ENCODE measurements at places on chromosomes 5 and 9.
A peak's percentile ranks its signal among the peaks of the same experiment; 100 is the strongest.

- no peak for DNase-seq
Measured at GRCh38 chr9:127131871-127132270, 9.4 kb upstream of the ANGPTL2 start.

GRCh38 chr9:95211028-95211427 is 106.5 kb downstream of the FANCC start:
- no peak for DNase-seq

DNA sequence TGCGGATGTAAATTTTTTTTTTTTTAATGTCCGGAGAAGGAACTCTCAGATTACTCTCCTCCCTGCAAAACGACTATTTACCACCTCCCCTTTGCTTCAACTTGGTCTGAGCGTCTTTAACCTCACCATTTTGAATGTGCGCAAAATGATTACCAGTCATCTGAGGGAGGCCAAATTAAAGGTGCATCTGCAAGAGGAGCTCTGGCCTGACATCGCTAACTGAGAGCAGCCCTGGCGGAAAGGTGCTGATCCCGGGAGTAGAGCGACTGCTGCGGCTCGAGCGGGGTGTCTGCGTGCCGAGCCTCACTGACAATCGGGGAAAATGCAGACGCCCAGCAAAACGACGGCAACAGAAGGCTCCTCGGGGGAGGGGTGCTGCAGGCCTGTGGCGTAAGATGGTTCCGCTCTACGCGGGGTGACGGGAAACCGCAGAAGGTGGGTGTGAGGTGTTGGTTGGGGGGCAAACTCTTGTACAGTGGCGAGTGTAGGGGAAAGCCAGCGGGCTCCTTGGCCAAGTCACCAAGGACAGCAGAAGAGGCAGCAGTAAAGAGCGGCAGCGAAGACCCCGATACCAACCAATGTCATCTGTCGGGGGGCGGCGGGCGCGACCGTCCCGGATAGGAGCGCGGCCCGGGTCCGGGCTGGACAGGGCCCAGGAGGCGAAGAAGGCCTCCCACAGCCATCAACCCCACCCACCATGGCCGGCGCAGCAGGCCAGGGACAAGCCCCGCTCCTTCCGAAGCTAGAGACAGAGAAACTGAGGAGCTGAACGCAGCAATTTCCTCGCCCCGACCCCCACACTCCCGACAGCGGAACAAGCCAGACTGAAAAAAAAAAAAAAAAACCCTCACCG is 557 bp downstream of the PJA2 start:
- DNase-seq, result peak; percentile 85

GRCh38 chr9:114450833-114451706 is 54.2 kb downstream of the WHRN start:
- DNase-seq, result peak; percentile 54

DNA sequence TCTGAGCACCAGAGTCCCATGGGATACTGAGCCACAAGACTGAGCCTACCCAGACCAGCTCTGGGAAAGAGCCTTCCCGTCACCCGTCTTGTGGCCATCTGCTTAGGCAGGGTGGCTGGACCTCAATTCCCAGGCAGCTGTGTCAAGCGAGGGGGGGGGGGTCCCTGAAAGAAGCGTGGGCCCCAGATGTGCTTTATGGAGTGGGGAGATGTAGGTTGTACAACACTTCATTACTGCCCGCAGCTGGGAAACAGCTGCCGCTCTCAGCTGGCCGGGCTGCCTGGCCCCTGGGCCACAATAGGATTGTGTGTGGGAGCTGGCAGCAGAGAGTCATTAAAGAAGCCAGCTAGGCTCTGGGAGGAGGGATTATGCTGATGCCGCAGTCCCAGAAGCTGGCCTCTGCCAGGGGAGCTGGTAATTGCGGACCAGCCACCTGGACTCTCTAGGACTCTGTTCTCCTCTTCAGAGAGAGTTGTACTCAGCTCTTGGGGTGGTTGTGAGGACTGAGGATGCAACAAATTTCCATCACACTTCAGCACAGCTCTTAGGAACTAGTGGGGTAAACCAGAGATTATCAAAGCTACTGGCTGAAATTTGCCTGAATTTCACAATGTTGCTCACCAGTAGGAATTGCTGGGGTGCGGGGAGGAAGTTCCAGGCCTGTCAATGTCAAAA is 145.4 kb downstream of the GADD45G start:
- DNase-seq, result no peak

- no peak for DNase-seq
Measured at GRCh38 chr5:65290677-65291076, 191.0 kb downstream of the ADAMTS6 start.

DNA sequence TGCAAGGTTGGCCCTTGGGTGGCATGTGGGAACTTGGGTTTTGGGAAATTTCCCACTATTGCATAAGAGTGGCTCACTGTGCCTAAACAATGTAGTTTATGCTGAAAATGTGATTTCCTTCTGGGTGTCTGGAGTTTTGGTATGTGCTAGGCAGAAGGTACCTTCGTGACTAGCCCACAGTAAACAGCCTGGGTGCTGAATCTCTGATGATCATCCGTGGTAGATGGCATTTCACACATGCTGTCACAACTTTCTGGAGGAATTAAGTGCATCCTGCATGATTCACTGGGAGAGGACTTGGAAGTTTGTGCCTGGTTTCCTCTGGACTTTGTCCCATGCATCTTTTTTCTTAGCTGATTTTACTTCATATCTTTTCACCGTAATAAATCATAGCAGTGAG is 64.5 kb downstream of the LNPEP start:
- DNase-seq, result no peak

GRCh38 chr9:2723376-2724065 is 6.2 kb downstream of the KCNV2 start:
- DNase-seq, result no peak

DNA sequence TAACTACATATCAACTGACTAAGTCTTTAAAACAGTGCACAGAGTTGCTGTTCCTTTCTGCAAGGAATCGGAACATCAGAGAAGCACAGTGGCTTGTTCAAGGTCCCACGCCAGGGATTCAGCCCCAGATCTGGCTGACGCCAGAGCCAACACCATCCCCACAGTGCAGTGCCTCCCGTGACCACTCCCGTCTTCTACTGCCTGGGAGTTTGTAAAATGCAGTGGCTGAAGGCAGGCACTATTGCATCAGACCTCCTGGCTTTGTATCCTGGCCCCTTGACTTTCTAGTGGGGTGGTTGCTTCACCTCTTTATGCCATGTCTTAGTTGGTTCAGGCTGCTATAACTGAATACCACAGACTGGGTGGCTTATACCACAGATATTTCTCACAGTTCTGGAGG is 131.0 kb downstream of the NSG2 start:
- no peak for DNase-seq

DNA sequence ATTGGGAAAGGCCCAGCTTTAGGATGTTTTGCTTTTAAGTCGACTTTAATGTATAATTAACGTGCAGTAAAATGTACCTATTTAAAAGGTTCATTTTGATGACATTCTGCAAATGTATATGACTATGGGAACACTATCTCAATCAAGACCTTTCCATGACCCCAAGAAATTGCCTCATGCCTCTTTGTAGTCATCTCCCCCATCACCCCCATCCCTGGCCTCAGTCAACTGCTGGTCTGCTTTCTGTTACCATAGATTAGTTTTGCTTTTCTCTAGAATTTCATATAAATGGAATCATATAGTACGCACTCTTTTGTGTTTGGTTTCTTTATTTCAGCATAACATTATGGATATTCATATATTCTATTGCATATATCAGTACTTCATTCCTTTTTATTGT is 80.7 kb upstream of the C9orf72 start:
- DNase-seq, result no peak

DNA sequence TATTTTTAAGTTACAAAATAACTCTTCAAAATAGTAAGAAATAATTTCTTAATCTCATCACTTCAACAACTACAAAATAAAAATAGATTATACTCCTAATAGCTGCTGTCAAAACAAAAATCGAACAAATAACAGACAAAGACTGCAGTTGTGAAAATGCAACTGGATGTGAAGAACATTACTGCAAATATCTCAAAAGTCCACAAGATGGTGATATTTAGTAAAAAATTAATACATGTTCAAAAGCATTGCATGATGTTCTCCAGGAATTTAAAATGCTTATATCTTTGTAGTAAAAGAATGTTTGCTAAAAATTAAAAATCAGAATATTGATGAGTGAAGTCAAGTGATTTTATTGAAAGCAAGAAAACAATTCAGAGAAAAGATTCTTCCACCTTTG is 66.2 kb downstream of the MPDZ start:
- DNase-seq, result no peak

- DNase-seq, result no peak
Measured at GRCh38 chr9:83656032-83656680, 33.2 kb downstream of the IDNK start.

GRCh38 chr5:115811406-115811805 is 5.1 kb downstream of the CDO1 start:
- no peak for DNase-seq

DNA sequence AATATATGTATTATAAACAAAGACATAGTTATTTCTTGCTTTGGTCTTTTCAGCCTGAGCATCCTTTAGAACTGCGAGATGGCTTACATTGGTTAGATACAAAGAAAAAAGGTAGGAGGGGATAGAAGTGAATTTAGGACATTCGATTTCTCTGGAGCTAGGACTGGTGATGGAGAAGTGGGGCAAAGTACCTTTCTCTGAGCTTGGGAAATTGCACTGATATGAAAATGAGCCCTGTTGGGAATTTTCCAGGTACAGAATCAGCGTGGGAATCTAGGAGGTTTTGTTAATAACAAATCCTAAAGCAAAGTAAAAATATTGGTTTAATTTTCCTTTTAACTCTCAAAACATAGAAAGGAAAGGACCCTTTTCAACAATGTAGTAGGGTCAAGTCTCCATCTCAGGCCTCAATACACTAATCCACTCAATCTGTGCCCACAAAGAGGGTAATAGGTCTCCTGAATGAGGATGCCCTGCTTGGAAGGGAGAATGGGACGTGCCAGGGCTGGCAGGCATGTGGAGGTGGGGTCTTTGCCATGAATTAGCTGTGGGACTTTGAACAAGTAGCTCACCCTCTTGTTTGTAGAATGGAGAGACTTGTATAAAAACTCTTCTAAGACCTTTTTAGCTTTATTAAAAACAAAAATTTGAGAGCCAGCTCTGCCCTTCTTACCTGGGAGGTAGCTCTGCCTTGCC is 17.7 kb downstream of the SNX18 start:
- DNase-seq, result no peak

GRCh38 chr5:5141625-5142525 is 1.7 kb downstream of the ADAMTS16 start:
- peak; percentile 53 for DNase-seq

DNA sequence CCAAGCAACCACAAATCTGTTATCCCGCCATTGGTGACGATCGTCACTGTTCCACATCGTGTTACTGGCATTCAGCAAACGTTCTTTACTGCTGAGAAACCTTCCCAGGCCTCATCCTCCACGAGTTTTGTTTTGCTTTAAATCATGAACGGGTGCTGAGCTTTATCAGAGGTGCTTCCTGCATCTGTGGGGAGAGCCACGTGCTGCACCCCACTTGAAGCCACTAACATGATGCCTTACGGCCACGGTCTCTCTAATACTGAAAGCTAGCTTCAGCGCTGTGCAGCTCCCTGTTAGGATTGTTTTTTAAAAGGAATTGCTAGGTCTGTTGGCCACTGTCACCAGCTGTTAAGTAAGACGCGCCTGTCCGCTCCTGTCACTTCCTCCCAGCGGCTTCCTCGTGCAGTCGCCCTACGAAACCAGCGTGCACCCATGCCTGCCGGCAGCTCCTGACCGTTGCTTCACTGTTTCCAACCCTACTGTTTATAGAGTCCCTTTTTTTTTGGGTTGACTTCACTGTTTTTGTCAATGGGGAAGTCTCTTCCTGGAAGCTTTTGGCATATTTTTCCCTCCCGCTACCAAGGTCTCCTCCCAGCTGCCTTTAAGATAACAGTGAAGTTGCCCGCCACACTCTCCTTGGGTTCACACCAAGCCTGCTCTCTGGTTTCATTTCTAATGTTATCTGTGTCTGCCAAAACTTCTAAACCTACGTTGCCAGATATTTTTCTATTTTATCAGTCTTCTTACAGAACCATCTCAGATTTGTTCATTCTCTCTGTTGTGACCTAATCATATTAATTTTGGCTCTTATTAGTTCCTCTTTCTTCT is 20.3 kb downstream of the LPCAT1 start:
- no peak for DNase-seq

DNA sequence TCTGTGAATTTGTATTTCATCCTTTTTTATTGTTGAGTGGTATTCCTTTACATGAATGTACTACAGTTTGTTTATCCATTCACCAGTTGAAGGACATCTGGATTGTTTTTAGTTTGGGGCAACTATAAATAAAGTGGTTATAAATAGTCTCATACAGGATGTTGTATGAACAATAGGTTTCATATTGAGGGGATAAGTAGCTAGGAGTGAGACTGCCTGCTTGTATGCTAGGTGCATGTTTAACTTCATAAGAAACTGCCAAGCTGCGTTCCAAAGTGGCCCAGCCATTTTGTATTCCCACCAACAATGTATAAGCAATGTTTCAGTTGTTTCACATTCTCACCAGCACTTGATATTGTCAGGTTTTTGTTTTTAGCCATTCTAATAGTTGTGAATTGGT is 21.5 kb downstream of the OTULINL start:
- DNase-seq, result no peak

GRCh38 chr9:112017878-112018277 is 121.3 kb downstream of the UGCG start:
- no peak for DNase-seq

DNA sequence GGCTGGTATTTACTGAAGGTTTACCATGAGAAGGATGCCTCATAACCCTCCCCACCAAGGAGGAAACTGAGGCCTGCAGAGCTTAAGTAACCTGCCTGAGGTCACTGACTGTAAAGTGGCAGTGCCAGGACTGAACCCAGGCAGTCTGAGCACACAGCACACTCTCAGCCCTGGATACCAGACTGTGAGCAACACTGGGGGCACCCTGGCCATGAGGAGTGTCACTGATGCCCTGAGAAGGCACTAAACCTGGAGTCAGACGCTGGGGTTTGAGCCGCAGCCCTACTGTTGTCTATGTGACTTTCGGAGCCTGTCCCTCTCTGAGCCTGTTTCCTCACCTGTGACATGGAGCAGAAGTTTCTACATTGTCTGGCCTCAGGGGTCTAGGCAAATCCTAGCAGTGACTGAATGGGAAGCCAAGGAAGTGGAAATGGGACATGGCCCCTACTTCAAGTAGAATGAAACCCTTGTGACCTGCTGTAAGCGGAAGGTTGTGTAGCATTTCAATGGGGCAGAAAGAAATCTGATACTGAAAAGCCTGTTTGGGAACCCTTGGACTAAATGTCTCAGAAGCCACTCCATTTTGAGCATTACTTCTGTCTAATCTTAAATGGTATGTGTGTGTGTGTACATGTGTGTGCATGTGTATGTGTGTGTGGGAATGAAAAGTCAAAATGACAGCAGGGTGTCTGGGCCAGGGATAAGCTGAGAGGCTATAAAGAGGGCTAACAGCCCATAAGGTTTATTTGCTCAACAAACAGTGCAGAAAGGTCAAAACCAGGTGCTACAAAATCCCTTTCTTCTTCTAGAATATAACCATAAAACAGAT is 36.0 kb downstream of the B4GALT1 start:
- DNase-seq, result no peak

DNA sequence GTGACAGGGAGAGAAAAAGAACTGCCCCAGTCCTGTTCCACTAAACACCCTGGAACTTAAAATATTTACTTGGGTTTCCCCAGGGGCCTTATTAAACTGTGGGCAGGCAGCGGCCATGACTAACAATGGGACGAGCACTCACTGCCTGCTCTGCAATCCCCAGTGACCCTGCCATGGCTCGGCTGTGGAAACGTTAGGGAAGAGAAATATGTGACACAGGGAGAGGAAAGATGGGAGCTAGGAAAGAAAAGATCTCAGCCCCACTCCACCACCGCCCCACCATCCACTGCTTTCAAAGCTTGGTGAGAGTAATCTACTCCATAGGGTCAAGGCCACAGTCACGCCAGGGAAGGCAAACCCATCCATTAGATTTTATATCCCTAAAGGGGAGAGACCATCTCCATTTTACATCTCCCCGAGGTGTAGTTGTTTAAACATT is 117.6 kb downstream of the EFNA5 start:
- no peak for DNase-seq
